Activated CD4-positive, alpha-beta memory T cell treated with anti-CD3 and anti-CD28 coated beads for 36 hours (primary cell): ENCODE measurements at places on chromosomes 12 and 14.
A peak's percentile ranks its signal among the peaks of the same experiment; 100 is the strongest.

GRCh38 chr12:28933864-28934527 lies 215.1 kb upstream of the FAR2 start:
- DNase-seq, result no peak

DNA sequence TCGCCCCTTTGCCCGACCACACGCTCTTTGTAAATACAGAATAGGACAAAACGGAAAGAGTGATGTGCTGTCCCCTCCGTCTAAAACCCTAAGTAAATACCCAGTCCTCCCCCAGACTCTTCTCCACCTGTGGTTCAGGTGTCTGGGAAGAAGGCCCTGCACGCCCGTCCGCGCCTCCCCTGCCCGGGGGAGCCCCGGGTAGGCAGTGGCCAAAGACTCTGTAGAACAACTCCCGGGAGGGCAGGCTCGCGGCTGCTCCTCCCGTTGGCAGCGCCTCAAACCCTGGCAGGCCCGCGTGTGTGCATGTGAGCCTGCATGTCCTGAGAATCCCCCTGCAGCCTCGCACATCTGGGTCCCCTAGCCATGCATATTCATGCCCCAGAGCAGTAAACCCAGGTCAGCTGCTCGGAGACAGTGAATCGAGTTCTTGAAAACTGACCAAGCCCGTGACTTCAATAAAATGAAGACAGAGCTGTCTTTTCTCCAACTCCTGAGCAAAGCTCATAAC lies 165.8 kb downstream of the MON2 start:
- DNase-seq, result peak; percentile 12

GRCh38 chr12:11689591-11690186 lies 40.2 kb downstream of the ETV6 start:
- DNase-seq, result no peak

DNA sequence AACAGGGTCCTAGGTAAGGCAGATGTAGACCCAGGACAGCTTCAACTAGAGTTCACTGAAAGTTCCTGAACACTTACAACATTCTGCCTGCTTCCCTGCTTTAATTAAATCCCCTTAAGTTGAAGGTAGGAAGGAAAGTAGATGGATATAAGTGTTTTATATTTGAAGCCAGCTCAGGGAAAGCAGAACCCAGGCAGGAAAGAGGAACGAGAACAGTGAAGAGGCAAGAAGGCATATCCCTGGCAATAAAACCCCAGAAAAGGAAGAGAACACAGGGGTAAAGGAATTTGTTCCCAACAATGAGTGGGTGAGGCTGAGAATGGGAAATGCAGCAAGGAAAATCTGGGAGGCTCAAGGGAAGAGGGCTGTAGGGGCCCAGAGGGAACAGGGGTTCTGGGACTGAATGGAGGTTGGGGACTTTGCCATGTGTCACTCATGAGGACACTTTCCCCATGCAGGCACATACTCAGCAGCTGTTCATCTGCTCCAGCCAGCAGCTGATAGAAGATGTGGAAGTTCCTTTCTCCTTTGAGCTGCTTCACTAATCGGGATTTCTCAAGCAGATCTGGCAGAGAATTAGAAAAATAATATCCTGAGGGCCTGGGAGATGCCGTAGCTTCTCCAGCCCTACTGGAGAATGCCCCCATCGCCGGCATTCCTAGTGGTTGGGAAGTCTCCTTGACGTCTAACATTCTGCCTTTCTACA lies 3.7 kb downstream of the MYO1A start:
- no peak for DNase-seq
